ENCODE measurements at places on chromosomes 1 and 21. TPM values are rescaled to one million over a fixed set of nuclear protein-coding genes. Genes with fewer than 3 reads are reported as not detected.

Gene LENEP
- total RNA-seq: not detected

Gene PLPPR4
- total RNA-seq: 0.05 TPM

Gene AIM2
- not detected for total RNA-seq

Gene USP33
- total RNA-seq: 63.2 TPM

Gene TENT5C
- total RNA-seq: 23.6 TPM

Gene AKNAD1
- total RNA-seq: not detected

Gene SLAMF8
- 0.72 TPM for total RNA-seq

DNA sequence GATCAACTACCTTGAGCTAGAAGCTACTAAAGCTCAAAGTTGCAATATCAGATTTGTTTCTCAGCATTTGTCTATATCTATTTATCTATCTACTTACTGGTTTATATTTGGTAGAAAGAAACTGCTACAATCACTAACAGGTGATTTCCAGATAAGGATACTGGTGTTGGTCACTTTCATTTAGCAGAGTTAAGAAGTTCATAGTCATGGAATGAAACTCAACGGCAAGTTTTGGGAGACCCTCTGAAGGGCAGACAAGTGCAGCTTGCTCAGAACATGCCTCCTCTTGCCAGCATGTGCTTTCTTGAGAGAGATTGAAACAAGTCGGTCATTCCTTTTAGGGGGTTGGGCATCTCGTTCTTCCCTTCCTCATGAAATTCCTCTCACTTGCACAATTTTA, 296.5 kb downstream of the GRIK1 start:
- DNase-seq: no peak

- no peak for DNase-seq
These were observed 38.6 kb downstream of the ABL2 start for GRCh38 chr1:179190861-179191260.

DNA sequence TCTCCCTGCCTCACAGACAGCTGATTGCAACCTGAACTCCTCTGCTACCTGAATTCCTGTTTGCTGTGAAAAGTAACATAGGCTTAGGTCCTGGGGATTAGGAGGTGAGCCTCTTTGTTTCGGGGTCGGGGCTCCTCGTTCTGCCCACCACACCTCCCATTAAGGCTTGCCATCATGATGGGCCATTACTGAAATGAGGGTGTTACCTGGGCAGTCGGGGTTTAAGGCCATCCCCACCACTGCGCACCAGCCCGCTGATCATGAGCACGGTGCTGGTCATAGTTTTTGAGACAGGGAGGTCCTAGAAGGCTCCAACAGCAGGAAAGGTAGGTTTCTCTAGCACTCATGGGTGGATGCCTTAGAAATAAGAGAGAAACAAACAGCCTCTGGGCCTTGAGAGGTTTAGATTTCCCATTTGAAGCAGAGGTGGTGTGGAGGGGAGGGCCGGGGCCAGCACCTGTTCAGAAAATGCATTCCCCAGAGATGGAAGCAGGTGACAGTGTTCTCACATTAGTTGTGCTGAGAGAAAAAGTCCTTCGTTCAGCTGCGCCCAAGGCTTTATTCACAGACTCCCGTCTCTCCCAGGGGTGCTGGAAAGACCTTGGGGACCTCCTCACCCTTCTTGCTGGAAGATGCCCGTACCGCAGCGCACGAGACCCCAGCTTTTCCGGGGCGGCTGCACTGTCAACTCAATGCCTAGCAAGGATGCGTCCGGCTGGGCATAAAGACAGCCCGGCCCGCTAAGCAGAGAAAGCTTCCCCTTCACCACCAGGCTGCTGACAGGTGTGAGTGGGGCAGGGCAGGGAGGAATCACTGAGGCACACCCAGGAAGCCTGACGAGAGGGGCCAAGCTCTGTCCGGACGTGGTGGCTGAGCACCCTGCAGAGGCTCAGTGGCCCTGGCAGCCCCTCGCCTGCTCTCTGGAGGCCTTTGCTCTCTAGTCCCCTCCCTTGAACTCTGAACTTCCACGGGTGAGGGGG, 125.5 kb downstream of the PGBD5 start:
- no peak for DNase-seq

GRCh38 chr1:22878626-22879025, 94.0 kb downstream of the LACTBL1 start:
- DNase-seq: no peak

GRCh38 chr1:227006226-227006796, 66.2 kb downstream of the COQ8A start:
- DNase-seq: no peak

- DNase-seq: peak; percentile 50
These were observed 12.2 kb upstream of the CLSTN1 start for GRCh38 chr1:9835758-9836631.

DNA sequence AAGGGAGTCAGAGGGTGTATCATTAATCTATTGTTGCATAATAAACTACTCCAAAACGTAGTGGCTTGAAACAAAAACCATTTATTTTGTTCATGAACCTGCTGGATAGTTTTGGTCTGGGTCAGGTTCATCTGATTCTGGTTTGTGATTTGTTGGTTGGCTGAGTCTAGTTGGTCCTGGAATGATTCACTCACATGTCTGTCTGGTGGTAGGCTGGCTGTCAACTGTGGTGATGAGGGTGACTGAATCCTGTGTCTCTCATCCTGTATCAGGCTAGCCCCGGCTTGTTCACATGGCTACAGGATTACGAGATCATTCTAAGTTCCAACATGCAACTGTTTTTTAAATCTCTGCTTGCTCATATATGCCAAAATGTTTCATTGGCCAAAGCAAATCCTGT, 22.5 kb upstream of the SIKE1 start:
- no peak for DNase-seq

DNA sequence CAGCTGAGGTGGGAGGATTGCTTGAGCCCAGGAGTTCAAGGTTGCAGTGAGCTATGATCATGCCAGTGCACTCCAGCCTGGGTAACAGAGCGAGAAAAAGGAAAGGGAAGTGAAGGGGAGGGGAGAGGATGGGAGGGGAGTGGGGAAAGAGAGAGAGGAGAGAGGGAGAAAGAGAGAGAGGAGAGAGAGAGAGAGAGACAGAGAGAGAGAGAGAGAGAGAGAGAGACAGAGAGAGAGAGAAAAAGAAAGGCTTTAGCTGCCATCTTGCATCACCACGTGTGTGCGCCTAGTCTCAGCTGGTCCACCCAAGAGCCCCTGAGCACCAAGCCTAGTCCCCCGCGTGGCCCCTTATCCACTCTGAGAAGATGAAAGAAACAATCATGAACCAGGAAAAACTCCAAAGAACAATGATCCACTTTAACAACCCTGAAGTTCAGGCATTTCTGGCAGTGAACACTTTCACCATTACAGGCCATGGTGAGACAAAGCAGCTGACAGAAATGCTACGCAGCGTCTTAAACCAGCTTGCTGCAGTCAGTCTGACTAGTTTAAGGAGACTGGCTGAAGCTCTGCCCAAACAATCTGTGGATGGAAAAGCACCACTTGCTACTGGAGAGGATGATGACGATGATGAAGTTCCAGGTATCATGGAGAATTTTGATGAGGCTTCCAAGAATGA, 115.5 kb upstream of the CDC42BPA start:
- DNase-seq: no peak

DNA sequence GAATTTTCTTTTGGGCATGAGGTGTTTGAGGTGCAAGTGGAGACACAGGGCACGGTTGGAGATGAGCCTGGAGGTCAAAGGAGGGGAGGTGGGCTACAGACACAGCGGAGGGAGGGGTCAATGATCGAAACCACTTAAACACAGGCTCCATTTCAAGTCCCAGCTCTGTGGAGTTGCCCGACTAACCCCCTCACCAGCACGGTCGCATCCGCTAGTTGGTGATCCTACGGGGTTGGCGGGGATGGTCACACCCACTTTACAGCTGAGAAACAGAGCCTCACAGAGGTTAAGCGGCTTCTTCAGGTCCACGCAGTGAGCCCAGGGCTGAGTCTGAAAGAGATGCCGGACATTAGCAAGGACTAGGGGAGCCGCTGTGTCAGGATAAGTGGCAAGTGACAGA, 60.1 kb upstream of the RUNX3 start:
- no peak for DNase-seq

- no peak for DNase-seq
These were observed 25.4 kb downstream of the EEIG2 start for GRCh38 chr1:108585313-108585712.

GRCh38 chr1:220296981-220297380, 24.7 kb upstream of the RAB3GAP2 start:
- DNase-seq: no peak

- DNase-seq: no peak
These were observed 36.6 kb downstream of the HIVEP3 start for GRCh38 chr1:41882068-41882477.

GRCh38 chr1:170959385-170959784, 24.1 kb downstream of the MROH9 start:
- DNase-seq: no peak

GRCh38 chr1:29971703-29972102, 735.4 kb downstream of the PTPRU start:
- DNase-seq: no peak

- no peak for DNase-seq
These were observed 13.6 kb downstream of the PCNX2 start for GRCh38 chr1:233281711-233282581.

DNA sequence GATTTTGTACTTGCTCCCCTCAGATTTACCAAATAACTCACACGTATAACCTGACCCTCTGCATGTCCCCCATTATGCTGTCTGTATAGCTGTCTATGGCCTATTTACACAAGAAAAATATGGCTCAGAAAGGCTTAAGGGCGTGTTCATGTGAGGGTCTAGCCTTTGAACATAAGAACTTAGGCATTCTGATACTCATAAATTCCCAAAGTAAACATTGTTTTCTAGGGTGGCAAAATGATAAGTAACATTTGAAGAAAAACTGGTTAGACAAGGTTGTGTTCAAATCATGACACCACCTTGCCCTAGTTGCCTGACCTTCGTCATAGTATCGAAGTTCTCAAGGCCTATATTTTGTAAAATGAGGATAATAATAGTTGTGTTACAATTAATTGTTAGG, 394.6 kb downstream of the LRRIQ3 start:
- DNase-seq: no peak

DNA sequence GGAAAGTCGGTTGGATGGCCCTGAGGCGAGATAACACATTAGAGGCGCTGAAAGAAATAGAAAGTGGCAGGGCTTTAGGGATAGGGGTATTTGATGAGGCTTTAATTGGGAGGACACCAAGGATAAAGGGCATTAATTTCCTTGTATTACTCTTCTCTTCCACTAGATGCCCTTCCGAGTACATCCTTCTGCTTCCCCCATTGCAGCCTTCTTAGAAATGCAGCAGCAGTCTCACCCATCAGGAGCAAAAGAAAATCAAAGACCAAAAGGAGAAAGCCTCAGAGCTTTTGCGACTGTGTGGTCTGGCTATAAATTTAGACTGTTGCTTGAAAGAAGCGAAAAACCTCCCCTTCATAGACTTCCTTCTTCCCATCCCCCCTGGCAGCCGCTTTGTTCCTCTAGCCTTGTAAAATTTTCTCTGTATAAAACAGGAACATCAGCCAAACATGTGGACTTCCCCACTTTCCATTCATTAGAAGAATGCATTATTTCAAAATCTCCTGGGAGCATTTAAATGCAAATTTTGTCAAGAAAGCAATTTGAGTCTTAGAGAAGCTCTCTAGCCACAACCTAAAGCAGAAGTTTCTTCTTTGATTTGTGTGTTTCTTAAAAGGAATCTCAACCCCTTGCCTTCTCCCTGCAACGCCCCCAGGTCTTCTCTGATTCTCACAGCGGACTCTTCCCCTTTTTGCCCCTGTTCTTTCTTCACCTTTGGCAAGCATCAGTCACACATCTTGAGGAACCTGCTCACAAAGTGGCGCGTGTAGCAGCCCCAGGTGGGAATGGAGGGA, 76.6 kb downstream of the NDUFS5 start:
- no peak for DNase-seq

Measured in ovary (tissue), 10 donors.